ENCODE measurements at places on chromosomes 7 and 10. TPM values are rescaled to one million over a fixed set of nuclear protein-coding genes. Genes with fewer than 3 reads are reported as not detected.

Gene LDB3
- total RNA-seq: 0.08 TPM

Gene SEC31B
- 26.0 TPM for total RNA-seq

Gene TMEM178B
- not detected for total RNA-seq

Gene PNLIP
- total RNA-seq: not detected

Gene ELOVL3
- not detected for total RNA-seq

Gene COL1A2
- not detected for total RNA-seq

Gene GPC2
- 23.2 TPM for total RNA-seq

GRCh38 chr10:103473261-103473671, 5.8 kb downstream of the CALHM3 start:
- DNase-seq: no peak

- DNase-seq: no peak
Observed at GRCh38 chr7:150322833-150323681, at the start of the genes ACTR3C and LRRC61. Gene ACTR3C (minus strand): TSS chr7:150323545. CDS start chr7:150295296, 28,249 bp downstream. Gene LRRC61 (plus strand): TSS chr7:150323355. CDS start chr7:150336862, 13,507 bp downstream.

DNA sequence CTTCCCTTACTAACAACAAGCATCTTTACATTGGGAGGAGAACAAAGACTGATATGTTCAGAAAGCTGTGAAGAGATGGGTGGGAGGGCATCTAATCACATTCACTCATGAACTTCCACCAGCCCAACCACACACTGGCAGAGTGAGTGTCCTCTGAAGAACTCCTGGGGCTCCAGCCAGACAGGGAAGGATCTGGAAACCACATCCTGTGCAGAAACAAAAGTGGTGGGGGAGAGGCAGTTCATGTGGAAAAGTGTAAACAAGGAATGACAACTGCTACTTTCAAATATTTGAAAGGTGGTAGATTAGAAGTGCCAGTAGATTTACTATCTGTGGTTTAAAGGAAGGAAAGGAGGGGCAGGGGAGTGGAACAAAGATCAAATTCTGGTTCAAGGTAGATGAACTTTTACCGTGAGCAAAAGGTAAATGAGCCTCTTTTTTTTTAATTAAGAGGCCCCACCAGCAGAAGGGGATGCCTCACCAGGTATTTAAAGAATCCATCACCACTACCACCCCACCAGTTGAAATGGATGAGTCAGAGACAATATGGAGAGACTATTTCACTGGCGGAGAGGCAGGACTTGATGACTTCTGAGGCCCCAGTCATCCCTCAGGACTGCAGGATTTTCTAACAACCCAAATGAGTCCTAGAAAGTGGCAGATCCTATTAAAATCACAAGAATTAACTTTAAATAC, 34.5 kb downstream of the GOT1 start:
- DNase-seq: no peak

GRCh38 chr10:112307358-112308124, 24.3 kb downstream of the TECTB start:
- peak; percentile 35 for DNase-seq

- DNase-seq: no peak
Observed at GRCh38 chr10:5566614-5567013, 41.9 kb downstream of the CALML3 start.

- DNase-seq: no peak
Observed at GRCh38 chr10:122282253-122282671, 11.2 kb downstream of the BTBD16 start.

- DNase-seq: no peak
Observed at GRCh38 chr10:113916053-113916452, 61.6 kb downstream of the NHLRC2 start.

GRCh38 chr10:10520491-10521385, 496.9 kb upstream of the CELF2 start:
- peak; percentile 7 for DNase-seq

- no peak for DNase-seq
Observed at GRCh38 chr7:46841248-46841647, 740.7 kb downstream of the TNS3 start.

DNA sequence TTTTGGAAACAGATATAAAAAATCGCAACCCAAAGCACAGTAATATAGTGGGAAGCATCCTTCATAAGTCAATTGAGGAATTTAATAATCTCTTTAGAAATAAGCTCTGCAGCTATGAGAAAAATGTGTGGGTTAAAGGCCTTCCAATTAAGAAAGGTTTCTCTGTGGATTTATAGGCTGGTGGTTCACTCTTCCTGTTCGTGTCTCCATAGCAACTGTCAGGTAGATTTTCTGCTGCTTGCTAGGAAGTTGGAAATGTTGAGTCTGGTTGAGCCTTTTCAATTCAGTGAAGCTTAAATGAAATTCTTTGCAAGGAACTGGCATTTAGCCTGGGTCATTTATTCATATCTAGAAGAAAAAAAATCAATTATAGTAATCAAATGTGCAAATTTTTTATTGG, 652.8 kb upstream of the CELF2 start:
- DNase-seq: no peak

DNA sequence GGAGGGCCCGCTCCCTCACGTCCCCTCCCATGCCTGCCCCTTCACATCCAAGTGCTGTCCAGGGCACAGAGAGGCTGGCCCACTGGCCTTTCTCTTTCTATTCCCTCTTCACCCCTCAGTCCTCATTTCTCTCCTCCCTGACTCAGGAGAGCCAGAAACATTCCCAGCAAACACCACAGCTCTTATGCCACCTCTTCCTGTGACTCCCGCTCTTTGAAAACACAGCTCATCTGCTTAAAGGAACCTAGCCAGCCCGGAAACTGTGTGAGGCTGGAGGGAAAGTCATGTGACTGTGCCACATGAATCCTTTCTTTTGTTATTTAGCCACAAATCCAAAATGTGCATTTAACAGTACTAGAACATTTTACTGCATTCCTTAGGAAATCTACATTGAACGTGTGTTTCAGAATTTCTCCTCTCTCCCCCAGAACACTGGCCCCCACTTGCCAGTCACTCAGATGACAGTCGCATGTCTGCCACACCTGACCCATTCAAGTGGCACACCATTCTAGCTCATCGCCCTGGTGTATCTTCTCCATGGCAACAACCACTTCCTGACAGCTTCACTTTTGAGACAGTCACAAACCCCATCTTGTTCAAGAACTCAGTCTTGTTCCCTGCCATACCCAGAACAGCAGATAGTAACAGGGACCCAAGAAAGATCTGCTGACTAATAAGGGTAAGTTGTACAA, 42.8 kb downstream of the GRB10 start:
- no peak for DNase-seq

- no peak for DNase-seq
Observed at GRCh38 chr10:123513870-123514269, 152.3 kb upstream of the GPR26 start.

DNA sequence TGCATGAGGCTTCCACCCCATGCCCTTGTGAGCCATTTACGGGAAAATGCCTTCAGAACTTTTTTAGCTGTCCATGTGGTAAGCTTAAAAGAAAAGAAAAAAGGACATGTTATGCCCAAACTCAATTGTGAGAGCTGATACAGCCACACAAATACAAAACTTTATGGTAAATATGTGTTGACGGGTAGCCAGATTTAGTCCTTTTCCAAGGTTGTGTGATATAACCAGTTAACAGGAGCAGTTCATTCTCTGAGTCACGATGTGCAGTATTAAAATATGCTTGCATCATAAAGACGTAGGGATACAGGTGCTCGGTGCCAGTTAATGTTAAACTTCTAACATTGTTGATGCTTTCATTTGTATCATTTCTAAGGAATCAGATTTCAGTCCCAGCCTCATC, 350.4 kb downstream of the DNAJB6 start:
- DNase-seq: no peak

DNA sequence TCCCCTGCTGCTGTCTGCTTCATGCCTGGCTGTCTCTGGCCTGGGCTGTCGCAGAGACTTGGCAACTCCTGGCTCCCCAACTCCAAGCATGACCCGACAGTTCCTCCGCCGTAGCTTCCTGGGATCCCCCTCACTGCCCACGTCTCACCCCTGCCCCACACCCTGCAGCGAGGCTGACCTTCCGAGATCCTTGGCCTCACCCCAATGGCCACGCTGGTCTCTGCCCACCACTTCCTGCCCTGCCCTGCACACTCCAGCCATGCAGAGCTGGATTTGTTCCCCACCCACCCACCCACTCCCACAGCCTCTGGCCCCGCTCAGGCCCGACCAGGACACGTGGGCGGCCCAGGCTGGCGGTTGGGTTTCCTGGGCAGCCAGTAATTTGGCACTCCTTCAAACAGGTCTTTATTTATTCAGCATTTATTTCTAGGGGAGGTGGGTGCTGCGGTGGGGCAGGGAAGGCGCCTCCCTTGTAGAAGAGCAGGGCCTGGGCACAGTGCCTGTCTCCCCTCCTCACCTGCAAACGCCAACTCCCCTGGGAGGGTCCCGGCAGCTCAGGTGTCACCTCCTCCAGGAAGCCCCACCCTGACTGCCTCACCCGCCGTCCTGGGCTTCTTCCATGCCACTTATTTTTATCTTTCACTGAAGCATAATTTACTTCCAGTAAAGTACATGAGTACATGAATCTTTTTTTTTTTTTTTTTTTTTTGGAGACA, 25.5 kb downstream of the GTF2IRD1 start:
- DNase-seq: no peak

- peak; percentile 53 for DNase-seq
Observed at GRCh38 chr10:22379059-22379458, 33.8 kb downstream of the SPAG6 start.

DNA sequence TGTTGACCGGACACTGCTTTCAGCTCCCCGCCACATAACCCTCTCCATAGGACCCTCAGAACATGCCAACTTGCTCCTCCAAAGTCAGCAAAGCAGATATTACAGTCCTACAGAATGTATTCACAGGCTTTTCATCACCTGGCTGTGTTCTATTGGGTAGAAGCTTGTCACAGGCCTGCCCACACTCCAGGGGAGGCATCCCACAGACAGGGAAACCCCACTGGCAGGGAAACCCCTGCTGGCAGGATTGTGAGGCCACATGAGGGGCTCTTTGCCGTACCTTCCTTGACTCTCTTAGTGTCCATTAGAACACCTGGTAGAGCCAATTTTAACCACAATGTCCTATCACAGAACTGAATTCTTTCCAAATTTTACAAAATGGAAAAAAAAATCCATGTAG, 344.2 kb upstream of the MGMT start:
- DNase-seq: no peak

DNA sequence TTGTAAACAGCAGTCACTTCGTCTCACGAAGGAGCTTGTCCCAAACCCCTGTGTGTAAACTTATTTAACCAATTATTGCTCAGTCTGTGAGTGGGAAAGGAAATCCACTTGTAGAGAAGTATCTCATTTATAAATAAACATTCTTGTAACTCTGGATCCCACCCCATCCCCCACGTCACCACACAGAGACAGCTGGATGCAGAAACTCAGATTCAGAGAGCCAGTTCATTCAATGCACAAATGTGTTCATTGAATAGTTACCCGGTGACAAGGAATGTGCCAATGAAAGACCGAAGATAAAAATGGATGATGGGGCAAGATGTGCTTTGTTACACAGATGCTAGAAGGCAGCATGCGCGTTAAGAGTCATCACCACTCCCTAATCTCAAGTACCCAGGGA, 8.3 kb upstream of the OCM start:
- no peak for DNase-seq

- DNase-seq: no peak
Observed at GRCh38 chr10:83678850-83679249, 460.5 kb upstream of the GHITM start.

DNA sequence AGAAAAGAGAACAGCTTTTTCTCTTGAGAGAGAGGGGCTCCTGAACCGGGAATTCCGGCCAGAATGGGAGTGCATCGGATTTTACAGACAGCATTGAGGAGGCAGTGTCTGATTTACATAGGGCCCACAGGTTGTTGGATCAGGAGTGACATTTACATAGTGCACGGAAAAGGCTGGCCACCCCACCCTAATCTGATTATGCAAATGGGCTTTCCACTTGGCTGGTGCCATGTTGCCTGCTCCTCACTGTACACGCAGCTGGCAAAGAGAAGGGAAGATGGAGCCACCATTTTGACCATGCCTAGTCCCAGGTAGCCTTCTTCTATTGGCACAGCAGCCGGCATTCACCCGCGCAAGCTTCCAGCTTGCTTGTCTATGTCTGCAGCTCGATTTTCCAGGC, 77.5 kb upstream of the FAM171A1 start:
- DNase-seq: no peak
